Brain (organoid and tissue), 16 donors: ENCODE measurements at places on chromosomes 11 and 22. TPM values are rescaled to one million over a fixed set of nuclear protein-coding genes. Genes with fewer than 3 reads are reported as not detected.

The NLRP10 gene
- not detected for polyA plus RNA-seq

DNA sequence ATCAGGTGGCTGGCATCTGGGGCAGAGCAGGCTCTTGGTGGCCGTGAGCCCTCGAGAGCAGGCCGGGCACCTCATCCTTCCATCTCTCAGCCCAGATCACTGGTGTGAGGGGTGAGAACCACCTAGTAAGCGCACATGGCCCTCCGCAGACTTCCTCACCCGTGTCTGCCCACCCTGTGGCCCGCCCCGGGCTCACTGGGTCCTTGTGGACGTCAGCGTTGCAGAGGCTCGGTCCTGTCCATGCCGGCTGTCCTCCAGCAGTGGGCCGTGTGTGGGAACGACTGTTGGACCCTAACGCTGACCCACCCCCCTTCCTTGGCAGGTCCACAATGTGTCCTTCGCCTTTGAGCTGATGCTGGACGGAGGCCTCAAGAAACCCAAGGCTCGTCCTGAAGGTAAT, 17.2 kb upstream of the PARVG start:
- DNase-seq = no peak

GRCh38 chr11:119168471-119169281, at the start of gene NLRX1:
TSS of gene NLRX1 (plus strand) at chr11:119168725. CDS start at chr11:119171404, 2,679 bp downstream.
- DNase-seq = peak; percentile 73

The PRG3 gene
- polyA plus RNA-seq = not detected

DNA sequence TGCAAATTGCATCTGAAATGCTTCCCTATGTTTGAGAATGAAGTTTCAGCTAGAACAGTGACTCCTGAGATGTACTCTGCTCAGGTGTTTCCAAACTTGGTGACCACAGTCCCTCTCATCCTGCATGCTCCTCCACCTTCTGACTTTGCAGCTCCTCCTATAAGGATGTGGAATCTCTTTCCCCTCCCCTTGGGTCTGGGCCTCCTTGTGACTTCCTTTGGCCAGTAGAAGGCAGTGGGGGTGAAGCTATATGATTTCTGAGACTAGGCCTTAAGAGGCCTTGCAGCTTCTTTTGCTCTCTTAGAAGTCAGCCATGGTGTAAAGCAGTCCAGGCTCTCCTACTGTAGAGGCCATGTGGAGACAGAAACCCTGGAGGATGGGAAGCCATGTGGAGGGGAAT, 50.7 kb downstream of the CSF2RB start:
- DNase-seq = no peak

- DNase-seq = no peak
Observed at GRCh38 chr11:63503492-63503891, 2.4 kb upstream of the LGALS12 start.

The CCDC34 gene
- polyA plus RNA-seq = 21.4 TPM

DNA sequence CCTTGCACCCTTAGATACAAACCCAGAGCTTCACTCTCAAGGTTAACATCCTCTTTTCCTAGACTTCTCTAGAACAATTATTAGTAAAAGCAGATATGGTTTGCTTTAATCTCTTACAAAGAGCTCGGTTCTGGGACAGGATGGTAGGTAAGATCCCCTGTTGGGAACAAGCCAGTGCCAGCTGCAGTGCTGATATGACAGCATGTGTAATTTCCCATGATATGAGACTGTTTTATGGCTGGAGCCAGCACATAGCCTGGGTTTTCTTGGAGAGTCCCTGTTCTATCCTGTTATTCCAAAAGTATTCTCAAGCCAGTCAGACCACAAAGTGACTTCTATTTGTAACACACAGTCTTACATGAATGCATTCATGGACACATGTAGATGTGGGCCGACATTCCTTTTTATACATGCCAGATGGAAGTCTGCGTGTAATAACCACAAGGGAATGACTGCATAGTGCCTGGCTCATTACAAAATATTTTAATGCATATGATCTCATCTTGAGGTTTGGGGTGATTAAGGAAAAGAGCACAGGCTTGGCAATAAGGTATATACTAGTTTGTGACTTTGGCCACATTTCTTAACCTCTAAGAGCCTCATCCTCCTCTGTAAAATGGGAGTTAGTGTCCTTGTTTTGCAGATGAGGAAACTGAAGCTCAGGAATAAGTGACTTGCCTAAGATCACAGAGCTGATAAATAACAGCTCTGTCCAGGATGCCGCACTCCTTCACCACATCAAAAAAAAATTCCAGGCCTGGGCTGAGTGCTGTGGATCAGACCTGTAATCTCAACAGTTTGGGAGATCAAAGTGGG, 21.8 kb downstream of the CLMP start:
- DNase-seq = no peak

DNA sequence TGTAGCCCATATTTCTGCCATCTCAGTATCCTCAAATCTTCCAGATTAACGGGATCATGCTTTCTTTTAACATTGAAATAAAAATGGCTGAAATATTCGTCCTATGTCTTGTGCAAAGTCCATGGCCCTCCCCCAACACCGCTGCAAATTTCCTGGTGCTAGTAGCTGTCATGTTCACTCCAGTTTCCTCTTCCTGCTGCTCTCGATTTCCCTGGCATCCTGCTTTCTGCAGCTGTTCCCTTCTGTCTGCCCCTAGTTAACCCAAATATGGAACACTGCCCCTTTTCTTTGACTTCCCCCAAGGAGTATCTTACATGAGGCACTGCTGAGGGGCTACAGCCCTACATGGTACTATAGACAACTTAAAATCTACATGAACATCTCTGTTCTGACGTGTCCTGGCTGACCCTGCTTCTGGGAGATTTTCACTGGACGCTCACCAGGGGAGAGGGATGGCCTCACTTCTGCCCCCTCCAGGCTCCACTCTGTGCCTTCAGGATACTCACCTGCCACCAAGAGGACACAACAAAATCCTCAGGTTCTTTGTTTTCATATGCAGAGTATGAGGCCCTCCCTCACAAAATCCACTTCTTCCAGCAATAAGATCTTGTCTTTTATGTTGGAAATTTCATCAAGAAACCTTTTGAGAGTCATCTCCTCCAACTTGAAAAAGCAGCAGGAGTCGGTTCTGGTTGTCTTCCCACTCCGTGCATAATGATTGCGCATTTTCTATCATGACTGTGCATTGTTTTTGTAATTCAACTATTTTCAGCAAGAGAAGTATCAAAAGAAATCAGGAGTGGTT, 29.5 kb upstream of the SCUBE2 start:
- no peak for DNase-seq

DNA sequence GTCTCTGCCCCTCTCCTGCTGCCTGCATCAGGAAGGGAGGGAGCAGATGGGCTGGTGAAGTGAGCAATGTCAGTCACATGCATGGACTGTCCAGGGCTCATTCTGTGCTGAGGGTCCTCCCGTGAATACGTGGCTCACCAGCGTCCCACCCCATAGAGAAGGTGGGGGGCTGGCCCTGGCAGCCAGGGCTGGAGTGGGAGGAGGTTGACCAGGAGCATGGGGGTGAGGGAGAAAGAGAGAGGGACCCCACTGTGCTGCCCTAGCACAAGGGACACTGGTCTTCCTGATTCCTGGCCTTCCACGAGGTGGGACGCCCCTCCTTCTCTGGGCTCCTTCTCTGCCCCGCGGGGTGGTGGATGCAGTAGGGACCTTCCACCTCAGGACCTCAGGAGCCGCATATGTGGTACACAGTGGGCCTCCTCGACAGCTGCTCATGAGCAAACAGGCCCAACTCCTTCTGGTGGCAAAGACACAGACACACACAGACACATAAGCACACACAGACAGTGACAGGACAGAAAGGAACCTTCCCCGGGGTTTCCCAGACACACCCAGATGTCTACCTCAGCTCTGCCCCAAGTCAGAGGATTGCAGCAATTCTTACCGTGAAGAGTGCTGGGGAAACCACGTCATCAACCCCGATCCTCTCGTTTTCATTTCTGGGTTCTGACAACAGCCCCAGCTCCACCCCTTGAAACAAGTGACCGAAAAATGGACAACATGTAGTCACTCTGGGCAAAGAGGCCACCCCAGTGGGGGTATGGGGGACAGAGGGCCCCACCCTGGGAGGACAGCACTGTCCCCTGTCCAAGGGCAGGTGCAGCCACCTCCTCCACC, 3.6 kb upstream of the APOBEC3A start:
- no peak for DNase-seq

The TIGD3 gene
- polyA plus RNA-seq = 7.1 TPM

DNA sequence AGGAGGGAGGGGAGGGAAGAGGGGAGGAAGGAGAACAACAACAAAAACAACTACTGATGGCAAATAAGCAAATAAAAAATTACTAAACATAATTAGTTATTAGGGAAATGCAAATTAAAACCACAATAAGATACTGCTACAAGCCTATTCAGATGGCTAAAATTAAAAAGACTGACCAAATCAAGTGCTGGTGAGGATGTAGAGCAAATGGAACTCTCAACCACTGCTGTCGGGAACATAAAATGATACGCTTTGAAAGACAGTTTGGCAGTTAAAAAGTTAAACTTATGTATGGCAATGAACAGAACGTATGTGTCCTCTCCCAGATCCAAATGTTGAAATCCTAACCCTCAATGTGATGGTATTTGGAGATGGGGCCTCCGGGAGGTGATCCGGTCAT, 85.7 kb downstream of the PHF21B start:
- no peak for DNase-seq

The C11orf42 gene
- not detected for polyA plus RNA-seq
